HCEC 1CT (cell line): ENCODE measurements at places on chromosomes 16 and 17.

DNA sequence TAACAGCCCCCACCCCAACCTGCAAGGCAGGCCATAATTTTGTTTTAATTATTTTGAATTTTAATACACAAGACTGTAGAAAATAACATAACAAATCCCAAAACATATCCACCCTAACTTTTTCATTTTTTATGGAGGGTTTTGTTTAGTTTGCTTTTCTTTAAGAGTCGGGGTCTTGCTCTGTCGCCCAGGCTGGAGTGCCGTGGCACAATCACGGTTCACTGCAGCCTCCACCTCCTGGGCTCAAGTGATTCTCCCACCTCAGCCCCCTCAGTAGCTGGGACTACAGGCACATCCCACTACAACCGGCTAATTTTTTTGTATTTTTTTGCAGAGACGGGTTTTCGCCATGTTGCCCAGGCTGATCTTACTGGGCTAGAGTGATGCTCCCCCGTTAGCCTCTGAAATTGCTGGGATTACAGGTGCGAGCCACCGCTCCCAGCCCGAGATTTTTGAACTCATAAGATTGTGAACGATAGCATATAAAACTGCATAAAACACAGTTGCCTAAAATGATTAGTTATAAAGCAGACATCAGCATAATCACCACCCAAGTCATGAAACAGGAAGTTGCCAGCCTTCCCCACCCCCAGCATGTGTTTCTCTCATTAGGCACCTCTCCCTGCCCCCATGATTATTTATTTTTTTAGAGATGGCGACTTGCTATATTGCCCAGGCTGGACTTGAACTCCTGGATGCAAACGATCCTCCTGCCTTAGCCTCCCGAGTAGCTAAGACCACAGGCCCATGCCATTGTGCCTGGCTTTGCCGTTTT is 13.6 kb upstream of the DOC2B start:
- no peak for DNase-seq

DNA sequence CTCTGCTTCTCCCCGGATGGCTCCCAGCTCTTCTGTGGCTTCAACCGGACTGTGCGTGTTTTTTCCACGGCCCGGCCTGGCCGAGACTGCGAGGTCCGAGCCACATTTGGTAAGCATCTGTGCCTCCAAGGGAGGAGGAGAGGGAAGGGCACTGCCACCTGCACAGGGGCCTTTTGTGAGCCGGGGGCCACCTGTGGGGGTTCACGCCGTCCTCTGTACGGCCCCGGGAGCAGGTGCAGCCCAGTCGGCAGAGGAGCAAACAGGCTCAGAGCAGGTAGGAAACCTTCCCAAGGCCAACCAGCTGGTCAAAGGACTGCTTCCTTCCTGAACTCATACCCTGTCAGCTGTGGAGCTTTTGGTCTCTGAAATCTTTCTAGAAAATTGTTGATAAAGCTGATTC is 3.3 kb upstream of the EFNB3 start:
- no peak for DNase-seq

DNA sequence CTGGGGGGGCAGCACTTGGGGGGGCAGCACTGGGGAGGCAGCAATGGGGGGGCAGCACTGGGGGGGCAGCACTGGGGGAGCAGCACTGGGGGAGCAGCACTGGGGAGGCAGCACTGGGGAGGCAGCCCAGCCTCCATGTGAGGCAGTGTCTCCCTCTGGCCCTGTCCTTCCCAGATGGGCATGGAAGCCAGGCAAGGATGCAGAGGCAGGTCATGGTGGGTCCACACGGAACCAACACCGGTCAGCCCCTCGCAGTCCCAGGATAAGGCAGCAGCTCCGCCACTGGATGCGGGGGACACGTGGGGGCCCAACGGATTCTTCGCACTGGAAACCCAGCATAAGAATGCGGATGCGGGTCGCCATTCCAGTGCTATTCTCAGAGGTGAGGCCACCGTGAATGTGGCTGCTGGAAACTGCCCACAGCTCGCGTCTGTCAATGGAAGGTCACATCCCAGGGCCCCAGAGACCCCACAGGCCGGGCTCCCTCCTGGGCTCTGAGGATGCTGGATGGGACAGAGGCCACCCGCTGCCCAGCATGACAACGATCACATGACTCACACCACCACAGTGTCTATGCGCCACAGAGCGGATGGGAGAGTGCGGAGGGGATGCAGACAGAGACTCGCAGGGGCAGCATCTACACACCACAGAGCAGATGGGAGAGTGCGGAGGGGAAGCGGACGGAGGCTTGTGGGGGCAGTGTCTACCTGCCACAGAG is 59.0 kb downstream of the LMF1 start:
- no peak for DNase-seq

DNA sequence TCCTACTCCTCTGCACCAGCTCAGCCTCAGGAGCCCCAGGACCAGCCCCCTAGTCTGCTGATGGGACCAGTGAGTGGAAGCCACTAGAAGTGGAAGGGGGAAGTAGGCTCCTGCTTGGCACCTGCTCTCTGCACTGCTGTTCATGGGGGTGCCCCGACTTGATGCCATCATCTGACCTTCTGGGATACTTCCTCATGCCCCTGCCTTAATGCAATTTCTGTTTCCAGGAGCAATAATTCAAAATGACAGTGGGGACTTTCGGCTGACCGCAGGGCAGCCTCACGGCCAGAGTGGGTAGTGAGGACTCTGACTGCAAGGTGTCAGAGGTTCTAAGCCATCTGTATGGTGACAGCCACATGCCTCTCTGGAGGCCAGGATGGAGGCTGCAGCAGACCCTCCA is 196.4 kb upstream of the WSCD1 start:
- no peak for DNase-seq

GRCh38 chr17:78709751-78710181 is 72.3 kb downstream of the CYTH1 start:
- no peak for DNase-seq

GRCh38 chr17:31073411-31073810 is 21.4 kb upstream of the NF1 start:
- no peak for DNase-seq

GRCh38 chr16:3075523-3075915 is 10.1 kb downstream of the IL32 start:
- DNase-seq, result no peak

- DNase-seq, result no peak
Measured at GRCh38 chr17:75914643-75915267, 10.1 kb upstream of the MRPL38 start.
